Activated CD4-positive, CD25-positive, alpha-beta regulatory T cell treated with anti-CD3 and anti-CD28 coated beads, Interleukin-2, amount 50 U/mL, for 72 hours (primary cell): ENCODE measurements at places on chromosomes 3 and 15.

DNA sequence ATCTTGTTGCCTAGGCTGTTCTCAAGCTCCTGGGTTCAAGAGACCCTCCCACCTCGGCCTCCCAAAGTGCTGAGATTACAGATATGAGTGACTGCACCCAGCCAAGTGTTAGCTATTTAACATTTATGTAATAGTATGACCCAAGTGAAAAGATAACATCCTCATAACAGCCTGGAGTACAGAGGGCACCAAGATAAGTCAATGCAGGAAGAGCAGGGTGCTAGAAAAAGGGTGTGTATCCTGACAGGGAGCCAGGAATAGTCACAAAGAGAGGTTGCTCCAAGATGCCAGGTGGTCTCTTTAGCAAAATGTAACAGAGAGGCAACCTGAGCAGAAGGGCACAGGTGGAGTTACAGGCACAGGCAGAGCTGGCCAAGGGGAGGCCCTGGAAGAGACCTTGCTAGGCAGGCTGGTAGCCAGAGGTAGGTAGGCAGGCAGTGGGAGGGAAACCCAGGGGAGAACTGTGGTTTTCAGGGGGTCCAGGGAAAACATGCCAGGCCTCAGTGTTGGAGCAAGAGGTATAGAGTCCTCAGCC lies 277.4 kb downstream of the ERC2 start:
- no peak for DNase-seq

- no peak for DNase-seq
These were observed 62.2 kb upstream of the PAQR5 start for GRCh38 chr15:69236505-69236904.

- no peak for DNase-seq
These were observed 784 bp downstream of the TTLL3 start for GRCh38 chr3:9810846-9811245.

DNA sequence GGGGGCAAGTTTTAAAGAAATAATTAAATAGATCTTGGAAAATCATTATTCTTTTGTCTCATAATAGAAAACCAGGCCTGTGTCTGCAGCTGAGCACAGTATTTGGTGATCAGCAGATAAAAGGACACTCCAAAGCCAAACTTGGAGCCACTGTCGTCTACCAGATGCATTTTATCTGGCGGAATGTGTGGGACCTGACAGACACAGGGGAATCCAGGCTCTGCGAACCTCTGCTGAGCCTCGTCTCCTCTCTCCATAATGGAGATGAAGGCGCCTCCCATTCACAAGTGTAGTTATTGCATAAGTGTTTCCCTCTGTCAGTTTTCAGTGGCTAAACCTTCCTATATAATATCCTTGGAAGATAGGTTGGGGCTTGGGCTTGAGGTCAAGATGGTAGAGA lies 42.1 kb downstream of the EEFSEC start:
- DNase-seq: no peak

DNA sequence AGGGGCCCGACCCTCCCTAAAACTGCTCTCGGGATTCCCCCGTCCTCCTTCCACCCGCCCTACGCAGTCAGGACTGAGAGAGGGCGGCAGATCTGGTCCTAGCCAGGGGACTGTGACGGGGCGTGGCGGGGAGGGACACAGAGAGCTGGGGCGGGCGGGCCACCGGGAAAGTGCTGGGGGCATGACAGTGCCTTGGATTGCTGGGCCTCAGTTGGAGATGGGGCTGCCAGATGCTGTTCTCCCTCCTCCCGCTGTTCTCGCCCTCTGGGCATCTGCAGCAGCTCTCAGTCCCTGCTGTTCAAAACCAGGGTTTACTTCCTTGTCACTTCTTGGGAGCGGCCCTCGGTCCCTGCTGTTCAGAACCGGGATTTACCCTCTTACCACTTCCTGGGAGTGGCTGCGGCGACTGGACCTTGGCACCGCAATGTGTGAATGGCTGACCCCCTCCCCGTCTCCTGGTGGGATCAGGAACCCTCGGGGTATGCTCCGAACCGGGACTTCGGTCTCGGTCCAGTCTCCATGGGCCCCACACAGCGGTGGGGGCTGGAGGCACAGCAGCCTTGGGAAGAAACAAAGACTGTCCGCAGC lies 1.8 kb upstream of the RPP25 start:
- DNase-seq: no peak

- no peak for DNase-seq
These were observed 254.9 kb upstream of the GOLGA6L4 start for GRCh38 chr15:83980637-83981036.
